ENCODE measurements at places on chromosomes 3 and 15.

- DNase-seq = no peak
Measured at GRCh38 chr15:25192651-25193050, 237.9 kb downstream of the SNRPN start.

GRCh38 chr3:134376385-134376765 is 2.1 kb upstream of the AMOTL2 start:
- no peak for DNase-seq

GRCh38 chr3:42703695-42704025 is 1.1 kb upstream of the HHATL start:
- DNase-seq = no peak

DNA sequence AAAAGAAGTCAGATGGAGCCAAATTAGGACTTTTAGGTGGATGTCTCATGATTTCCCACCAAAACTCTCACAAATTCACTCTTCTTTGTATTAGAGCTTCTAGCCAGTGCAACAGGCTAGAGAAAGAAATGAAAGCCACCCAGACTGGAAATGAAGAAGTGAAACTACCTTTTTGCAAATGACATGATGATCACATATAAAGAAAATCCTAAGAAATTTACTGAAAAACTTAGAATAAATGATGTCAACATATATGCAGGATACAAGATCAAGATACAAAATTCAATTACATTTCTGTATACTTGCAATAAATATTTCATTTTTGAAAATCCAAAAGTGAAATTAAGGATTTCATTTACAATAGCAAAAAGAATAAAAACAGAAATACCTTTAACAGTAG is 110.8 kb downstream of the LRIG1 start:
- no peak for DNase-seq
